Mucosa of gallbladder (tissue), 1 donor: ENCODE measurements at places on chromosomes 6 and 20. TPM values are rescaled to one million over a fixed set of nuclear protein-coding genes. Genes with fewer than 3 reads are reported as not detected.

Gene PRSS35
- total RNA-seq = 2.8 TPM

Gene TENT5A
- 26.6 TPM for total RNA-seq

Gene BANF2
- not detected for total RNA-seq

- DNase-seq = no peak
These were observed 491.0 kb upstream of the CDH4 start for GRCh38 chr20:60761056-60761455.

DNA sequence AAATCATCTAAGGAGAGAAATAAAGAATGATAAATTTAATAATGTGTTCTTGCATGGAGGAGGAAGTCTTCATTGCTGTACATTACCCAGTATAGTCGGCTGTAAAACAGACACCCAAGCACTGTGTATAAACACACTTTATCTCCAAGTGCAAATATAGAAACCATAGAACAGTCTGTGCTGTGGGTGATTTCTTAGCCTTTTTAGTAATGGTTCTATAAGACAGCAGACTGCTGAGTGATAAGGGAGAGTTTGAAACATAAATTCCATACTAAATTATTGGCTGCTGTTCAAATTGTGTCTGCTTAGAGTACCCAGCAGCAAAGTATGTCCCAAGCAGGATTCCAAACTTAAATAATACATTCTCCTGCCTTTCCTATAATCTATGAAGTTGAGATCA is 4.6 kb downstream of the FILIP1 start:
- DNase-seq = no peak

DNA sequence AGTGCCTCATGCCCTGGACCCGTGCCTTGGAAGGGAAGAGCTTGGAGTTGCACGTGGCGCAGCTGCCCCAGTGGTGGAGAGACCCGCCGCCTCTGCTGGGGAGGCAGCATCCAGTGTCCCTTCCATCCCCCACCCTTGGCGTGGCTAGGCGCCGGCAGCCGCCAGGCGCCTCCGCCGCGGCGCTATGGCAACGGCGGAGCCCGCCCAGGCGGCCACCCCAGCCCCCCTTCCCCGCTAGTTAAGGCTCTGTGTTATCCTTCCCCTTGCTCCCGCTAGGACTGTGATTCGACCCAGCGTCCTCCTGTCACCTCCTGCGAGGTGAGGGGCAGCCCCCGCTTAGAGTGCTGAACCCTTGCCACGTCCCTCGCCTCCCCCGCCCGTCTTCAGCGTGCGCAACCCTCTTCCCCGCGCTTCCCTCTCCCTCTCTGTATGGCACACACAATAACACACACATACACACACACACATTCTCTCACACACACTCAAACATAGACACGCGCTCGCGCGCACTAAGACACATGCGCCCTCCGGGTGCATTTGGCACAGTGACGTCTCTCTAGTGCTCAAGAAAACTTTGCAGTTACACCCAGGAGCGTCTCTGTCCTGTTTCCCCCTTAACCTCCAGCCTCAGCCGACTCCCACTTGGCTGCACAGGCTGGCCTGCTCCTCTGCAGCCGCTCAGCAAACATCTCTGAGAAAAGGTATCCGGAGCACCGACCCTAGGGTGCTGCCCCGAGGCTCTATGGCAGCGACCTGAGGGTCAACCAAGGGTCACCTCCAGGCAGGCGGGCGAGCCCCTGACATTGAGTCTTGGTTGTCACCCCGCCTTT is 8.5 kb downstream of the GRIK2 start:
- no peak for DNase-seq

- DNase-seq = no peak
These were observed 13.9 kb downstream of the DEF6 start for GRCh38 chr6:35311390-35312075.
